ENCODE measurements at places on chromosomes 12 and 14.

DNA sequence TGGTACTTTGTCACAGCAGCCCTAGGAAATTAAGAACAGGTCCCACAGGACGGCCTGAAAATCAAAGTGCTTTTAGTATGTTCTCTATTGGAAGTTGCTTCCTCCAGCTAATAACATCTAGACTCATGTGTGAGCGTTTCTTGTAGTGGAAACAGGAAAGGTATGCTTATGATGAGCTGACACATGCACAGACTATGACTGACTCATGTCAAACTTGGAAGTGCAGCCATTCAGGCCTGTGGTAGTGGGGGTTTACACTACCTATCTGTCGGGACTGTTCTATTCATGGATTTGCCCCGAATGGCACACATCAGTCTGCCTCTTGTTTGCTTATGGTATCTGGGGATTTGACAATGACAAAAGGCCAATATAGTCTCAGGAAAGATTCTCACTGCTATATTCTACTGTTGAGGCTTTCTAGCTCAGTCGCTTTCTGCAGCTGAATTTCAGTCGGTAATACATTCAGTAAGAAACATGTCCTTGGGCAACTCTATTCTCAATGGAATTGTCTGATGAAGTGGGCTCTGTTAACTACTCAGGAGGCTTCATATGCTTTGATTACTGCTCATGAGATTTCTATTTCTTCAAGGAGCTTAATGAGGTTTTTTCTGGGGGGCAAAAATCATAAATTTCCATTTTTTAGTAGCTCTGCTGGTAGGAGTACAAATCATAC, 270.3 kb upstream of the DAAM1 start:
- no peak for DNase-seq

DNA sequence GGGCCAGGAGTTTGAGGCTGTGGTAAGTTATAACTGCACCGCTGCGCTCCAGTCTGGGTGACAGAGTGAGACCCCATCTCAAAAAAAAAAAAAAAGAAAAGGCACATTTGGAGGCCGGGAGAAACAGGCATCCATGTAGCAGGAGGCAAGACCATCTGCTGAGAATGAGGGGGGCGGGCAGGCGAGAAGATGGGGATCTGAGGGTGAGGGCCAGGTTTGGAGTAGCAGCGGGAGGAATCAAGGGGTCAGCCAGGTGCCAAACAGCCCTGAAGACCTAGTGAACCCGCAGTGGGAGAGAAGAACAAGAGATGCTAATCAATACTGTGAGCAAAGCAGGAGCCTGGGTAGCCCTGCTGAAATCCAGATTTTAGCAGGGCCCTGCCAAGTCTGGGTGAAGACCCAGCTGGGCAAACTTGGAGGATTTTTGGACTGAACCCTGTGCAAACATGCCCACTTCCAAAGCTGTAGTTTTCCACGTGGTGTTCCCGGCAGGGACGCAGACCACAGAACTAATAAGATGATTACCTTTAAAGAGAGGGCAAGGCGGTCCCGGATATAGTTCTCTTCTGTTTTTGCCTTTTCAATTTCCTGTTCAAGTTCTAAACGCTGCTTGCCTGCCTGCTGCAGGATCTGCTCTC, 61.0 kb downstream of the NIN start:
- no peak for DNase-seq

GRCh38 chr12:15789220-15790171, at the start of gene EPS8:
Gene EPS8, minus strand, starts transcription at chr12:15789388. Its CDS starts 106,437 bp downstream, at chr12:15682951.
- DNase-seq, result peak; percentile 88

GRCh38 chr12:49675137-49675536, 32.1 kb downstream of the FMNL3 start:
- no peak for DNase-seq
